ENCODE measurements at places on chromosomes 1 and 21.

- no peak for DNase-seq
Observed at GRCh38 chr1:184824691-184825323, 70.1 kb upstream of the EDEM3 start.

- peak; percentile 9 for DNase-seq
Observed at GRCh38 chr1:100775483-100775882, 55.9 kb downstream of the VCAM1 start.

GRCh38 chr1:89433421-89433820 lies 69.6 kb downstream of the GBP6 start:
- no peak for DNase-seq

GRCh38 chr1:116751146-116751545 lies 3.1 kb upstream of the CD2 start:
- DNase-seq = no peak

- no peak for DNase-seq
Observed at GRCh38 chr21:31158789-31159581, 120.7 kb upstream of the KRTAP19-8 start.

DNA sequence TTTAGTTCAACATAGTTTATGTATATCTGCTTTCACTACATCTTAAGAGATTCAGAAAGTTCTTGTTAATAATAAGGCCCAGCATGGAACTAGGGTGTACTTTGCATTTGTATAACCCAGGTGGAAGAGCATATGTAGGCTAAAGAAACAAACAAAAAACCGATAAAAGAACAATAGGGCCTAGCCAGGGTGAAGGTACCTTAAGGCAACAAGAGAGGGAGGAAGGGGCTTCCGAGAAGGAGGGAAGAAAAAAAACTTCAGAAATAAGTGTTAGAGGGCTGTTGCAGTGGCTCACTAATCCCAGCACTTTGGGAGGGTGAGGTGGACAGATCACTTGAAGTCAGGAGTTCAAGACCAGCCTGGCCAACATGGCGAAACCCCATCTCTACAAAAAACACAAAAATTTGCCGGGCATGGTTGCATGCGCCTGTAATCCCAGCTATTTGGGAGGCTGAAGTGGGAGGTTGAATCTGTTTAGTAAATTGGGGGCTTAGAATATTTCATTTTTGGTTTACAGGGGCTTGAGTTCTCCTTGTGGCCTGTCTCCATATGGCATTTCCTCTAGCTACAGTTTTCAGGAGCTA lies 4.7 kb upstream of the SPATA45 start:
- no peak for DNase-seq

DNA sequence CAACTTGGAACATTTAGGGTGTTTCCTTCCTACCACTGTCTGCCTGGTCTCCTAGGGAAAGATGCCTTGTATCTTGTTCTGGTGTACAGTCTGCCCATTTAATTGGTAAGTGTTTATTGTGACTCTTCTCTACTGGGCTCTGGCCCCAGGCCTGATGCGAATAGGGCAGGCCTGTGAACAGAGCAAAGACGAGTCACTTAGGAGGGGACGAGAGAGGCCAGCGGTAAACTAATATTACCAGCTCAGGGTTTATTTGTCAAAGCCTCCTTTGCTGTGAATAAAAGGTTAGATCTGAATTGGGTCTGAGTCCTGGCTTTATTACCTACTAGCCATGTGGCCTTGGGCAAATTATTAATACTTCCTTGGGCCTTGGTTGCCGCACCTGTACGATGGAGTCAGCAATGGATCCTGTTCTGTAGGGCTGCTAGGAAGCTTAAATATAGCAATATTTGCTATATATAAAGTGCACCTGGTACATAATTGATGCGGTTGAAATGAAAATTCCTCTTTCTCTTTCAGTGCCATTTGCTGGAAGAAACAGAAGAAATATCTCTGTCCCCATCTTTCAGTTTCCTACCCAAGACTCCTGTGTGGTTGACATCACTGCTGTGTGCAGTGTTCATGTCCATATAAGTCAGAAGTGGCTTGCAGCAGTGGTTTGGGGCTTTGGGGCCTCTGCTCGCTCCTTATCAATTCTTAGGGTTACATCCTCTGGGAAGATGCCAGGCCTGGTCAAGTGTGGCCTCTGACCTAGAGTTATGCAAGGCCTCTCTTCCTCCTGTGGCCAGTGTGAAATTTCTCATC lies 32.4 kb downstream of the MAPKAPK2 start:
- no peak for DNase-seq

- no peak for DNase-seq
Observed at GRCh38 chr1:37858931-37859506, 373 bp downstream of the MTF1 start.

- no peak for DNase-seq
Observed at GRCh38 chr1:81812712-81813111, 12.0 kb downstream of the ADGRL2 start.

GRCh38 chr1:5828308-5828935 lies 163.8 kb downstream of the NPHP4 start:
- DNase-seq = no peak

- no peak for DNase-seq
Observed at GRCh38 chr1:235595079-235595478, 54.5 kb downstream of the GNG4 start.

DNA sequence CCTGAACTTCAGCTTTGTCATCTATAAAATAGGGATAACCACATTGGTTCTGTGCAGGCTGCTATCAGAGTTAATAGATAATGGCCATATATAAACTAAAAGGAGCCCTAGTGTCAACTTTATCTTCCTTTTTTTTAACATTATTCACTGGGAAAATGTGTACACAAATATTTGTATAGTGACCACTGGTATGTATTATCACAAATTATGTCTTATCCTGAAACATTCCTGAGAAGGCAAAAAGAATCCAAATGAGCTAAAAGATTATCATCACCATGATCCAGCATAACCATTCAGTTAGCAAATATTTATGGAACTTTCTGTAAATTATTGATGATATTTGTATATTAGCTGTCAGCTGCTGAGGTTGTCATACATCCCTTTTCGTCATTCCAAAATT lies 16.6 kb downstream of the ANGPTL3 start:
- DNase-seq = no peak

- no peak for DNase-seq
Observed at GRCh38 chr1:93255222-93256079, 74.9 kb downstream of the CCDC18 start.

DNA sequence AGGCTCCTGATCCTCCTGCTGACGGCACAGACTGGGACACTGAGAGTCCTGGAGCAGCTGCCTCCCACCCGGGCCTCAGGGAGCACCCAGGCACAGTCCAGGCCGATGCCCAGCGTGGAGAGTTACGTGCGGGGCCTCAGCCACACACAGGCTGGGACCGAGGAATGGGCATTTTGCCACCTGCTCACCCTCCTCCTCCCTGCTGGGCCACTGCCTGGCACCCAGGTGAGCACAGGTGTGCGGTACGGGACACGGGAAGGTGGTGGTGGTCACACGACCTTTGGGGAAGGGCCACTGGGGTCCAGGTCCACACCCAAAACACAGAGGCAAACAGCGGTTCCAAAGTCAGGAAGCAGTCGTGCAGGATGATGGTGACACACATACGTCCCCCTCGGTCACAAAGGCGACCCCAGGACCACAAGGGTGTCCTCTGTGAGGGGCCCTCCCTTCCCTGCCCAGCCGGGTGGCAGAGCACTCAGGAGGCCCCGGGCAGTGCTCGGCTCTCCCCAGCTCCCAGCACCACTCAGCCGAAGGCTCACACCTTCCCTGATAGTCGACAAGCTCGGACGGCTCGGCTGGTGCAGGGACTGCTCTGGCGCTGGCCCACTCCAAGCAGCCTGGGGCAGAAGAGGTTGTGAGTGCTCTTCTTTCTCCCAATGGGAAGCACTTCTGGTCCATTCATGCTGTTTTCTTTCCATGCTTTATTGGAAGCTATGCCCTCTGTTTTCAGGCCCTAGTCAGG lies 14.3 kb downstream of the MORN1 start:
- DNase-seq = no peak

DNA sequence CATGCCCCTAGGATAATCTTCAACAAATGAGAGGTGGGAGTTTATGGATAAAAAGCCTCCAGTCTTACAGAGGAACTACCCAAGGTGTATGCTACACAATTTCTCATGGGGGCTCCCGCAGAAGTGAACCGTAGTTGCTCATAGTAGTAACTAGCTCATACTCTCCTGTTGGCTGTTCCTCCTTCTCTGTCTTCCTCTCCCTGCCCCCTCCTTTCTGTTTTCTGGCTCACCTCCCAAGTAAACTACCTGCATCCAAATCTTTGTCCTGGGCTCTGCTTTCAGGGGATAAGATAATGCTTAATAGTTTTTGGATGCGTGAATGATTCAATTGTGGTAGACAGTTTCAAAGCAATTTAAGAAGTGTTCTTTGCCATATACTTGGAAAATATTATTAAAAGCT lies 90.1 kb upstream of the ROR1 start:
- no peak for DNase-seq

- no peak for DNase-seq
Observed at GRCh38 chr1:9225411-9225785, 9.2 kb upstream of the H6PD start.

GRCh38 chr1:150410582-150411101 lies 46.7 kb downstream of the RPRD2 start:
- no peak for DNase-seq

DNA sequence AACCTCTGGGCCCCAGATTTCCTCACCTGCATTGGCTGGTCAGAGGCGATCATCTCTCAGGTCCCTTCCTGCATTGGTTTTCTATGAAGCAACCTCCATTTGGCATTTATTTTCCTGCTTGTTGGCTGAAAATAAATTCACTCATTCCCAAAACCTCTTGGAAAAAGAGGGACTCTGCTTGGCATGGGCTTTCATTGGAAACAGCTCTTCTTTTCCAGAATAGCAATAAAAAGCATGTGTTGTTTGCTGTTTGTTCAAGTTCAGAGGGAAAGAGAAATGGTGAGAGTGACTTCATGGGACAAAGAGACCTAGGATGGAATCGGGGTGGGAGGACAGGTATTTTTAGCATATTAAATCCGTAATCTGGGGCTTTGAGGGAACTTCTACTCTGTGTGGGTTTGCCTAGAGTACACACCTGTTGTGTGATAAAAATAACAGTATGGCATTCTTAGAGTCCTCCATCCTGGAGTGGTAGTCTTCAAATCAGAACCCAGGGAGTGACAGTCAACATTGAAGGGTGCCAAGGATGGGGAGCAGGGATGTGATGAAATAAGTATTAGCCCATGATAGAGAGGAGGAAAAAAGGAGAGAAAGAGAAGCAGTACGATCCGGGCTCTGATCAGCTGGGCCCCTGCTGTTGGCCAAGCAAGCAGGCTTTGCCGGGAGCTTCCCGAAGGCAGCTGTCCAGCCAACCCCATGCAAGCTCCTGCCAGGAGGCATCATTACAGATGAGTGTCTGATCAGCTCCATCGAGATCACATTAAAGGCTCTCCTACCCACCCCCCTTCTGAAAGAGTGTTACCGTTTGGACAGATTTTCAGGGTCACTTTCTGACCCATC lies 131.9 kb upstream of the NFIA start:
- DNase-seq = no peak

DNA sequence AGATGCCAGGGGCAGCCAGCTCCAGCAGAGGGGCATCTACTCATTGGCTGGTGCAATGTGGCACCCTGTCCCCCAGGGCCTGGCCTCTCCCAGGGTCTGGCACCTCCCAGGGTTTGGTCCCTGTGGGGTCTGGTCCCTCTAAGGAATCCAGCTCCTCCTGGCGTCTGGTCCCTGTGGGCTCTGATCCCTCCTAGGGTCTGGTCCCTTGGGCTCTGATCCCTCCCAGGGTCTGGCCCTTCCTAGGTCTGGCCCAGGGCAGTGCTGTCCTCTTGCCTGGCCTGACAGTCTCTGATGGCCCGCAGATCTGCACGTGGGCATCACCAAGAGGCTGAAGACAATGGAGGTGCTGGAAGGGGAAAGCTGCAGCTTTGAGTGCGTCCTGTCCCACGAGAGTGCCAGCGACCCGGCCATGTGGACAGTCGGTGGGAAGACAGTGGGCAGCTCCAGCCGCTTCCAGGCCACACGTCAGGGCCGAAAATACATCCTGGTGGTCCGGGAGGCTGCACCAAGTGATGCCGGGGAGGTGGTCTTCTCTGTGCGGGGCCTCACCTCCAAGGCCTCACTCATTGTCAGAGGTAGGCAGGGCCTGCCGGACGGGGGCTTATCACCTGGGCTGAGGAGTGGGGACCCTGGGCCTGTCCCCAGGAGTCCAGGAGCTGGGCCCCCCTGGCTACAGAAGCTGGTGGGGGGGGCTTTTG lies 73.9 kb downstream of the OBSCN start:
- DNase-seq = no peak

GRCh38 chr1:55244476-55245099 lies 29.4 kb upstream of the USP24 start:
- no peak for DNase-seq

DNA sequence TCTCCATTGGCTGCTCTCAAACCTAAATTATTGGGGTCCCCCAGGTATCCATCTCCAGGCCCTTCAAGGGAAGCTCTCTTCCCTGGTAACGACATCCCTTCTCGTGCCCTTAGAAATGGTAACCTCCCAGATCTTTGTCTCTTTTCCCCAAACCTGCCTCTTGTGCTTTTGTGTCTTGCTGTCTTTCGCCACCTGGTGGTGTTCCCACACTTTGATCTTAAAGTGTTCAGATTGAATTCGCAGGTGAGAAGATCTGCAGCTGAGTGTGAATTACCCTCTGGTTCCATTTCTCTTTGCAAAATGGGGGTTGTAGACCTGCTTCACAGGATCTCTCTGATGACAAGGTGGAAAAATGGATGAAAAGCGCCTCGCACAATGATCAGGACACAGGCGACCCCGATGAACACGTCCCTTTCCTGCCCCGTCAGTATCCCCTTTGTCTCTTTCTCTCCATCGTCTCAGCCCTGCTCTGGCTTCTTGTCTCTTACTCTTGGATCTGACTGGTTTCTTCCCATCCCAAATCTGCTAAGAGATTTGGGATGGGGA lies 53.1 kb downstream of the DOP1B start:
- peak; percentile 70 for DNase-seq

- no peak for DNase-seq
Observed at GRCh38 chr1:245337829-245338484, 183.2 kb downstream of the KIF26B start.

DNA sequence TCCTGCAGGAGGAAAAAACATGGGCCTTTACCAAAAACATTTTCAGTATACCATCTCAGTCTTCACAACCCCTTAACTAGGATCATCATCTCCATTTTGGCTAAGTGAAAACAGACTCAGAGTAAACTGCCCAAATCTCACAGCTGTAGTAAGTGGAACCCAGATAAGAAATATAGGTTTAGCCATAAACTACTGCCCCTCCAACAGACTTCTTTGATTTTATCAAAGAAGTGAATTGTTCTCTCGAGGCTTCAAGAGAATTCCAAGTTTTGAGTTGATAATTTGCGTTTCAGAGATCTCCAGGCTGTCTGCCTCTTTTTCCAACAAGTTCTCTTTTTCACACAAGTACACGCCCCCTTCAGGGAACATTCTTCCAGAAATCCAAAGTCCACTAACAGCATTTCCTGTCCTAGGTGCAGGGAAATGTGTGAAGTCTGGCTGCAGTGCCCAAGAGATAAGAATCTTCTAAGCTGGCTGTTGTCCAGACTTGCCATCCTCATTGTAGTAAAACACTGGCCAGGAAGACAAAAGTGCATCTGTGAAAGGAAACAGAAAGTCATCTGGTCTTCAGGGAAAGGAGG lies 30.8 kb downstream of the RNF19B start:
- peak; percentile 55 for DNase-seq
